ENCODE measurements at places on chromosomes 4 and X.

- DNase-seq, result peak; percentile 32
These were observed 27.3 kb upstream of the JADE1 start for GRCh38 chr4:128782076-128782715.

DNA sequence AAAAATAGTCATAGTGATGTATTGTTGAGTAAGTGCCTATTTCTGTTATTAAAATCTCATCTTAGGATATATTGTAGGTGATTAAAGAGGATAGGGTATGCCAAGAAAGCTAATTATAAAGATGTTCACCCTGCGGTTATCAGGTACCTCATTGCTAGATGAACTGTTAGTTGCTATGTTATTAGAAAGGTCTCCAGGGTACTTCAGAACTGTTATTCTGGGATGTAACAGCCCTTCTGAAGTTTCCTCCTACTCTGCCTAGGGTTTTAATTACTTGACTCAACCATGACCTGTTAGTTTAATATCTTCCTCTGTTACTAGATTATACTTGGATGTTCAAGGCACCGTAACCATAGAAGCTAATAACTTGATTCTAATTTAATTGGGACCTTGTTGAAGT is 15.4 kb downstream of the TMPRSS11E start:
- no peak for DNase-seq

GRCh38 chr4:8582941-8583654 is 2.9 kb downstream of the GPR78 start:
- DNase-seq, result no peak

DNA sequence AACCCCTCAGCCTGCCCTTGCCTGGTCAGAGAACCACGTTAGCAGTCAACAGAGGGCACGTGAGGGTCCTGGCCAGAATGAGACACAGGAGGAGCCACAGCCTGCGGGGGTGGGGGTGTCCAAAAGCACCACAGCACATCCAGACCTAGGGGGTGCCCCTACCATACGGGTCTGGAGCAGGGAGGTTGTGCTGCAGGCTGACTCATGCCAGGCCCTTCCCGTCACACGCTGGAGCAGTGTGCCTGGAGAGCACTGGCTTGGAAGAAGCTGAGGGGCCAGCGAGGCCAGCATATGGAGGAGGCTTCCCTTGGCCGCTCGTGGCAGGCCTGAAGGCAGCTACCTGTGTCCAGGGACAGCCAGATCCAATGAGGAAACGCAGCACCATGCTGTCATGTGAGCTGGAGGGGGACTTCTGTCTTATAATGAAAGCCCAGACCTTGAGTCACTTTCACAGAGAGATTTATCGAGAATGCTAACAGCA is 1.5 kb upstream of the IRAK1 start:
- DNase-seq, result peak; percentile 45

DNA sequence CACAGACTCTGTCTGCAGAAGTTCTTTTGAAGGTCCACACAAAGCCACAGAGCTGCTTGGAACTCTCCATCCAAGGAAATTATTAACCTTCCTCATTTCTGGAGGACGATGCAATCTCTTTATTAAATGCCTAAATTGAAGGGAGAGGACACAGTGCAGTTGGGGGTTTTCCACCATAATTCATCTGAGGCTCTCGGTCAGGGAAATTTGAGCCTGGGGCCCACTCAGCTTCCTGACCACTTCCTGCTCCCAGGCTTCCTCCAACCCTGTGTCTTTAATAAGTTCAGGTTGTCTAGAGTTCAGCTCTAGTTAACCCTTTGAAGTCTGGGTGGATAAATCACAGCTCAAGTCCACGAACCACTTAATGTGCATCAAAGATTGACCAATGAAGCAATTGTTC is 58.5 kb downstream of the PRPS1 start:
- no peak for DNase-seq

DNA sequence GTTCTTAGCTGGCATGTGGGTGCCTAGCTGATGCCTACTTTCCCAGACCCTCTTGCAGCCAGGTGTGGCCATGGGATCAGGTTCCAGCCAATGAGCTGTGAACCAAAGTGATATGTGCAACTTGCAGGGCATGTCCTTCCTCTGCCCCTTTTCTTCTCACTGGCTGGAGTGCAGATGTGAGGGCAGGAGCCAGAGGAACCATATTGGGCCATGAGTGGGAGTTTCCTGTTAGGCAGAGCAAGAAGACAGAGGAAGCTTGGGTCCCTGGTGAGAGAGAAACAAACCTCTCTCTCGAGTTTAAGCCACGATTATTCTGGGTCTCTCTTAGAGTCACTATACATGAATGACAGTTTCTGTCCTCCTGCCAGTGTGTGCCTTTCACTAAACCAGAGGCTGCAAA is 120.4 kb upstream of the STX18 start:
- no peak for DNase-seq

- DNase-seq, result no peak
These were observed 85.6 kb downstream of the SLC39A8 start for GRCh38 chr4:102259702-102260101.

GRCh38 chr4:108372681-108373080 is 203.9 kb upstream of the LEF1 start:
- DNase-seq, result peak; percentile 14

DNA sequence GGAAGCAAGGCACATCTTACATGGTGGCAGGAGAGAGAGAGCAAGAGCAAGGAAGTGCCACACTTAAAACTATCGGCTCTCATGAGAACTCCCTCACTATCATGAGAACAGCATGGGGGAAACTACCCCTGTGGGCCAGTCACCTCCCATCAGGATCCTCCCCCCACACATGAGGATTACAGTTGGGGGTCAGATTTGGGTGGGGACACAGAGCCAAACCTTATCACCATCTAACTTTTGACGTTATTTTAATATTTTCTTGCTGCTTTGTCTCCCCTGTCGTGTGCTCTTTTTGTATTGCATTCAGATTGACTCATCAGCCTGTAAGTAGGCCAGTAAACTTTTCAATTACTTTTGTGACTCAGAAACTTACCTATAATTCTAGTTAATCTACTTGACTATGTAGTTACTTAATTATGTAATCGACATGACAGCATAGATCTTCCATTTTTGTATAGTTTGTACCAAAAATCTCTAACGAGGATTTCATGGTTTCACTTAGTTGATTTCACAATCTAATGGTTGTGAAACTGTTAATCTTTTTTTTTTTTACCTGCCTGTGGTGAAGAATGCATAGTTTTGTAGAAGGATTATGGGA is 18.3 kb downstream of the STIM2 start:
- no peak for DNase-seq

DNA sequence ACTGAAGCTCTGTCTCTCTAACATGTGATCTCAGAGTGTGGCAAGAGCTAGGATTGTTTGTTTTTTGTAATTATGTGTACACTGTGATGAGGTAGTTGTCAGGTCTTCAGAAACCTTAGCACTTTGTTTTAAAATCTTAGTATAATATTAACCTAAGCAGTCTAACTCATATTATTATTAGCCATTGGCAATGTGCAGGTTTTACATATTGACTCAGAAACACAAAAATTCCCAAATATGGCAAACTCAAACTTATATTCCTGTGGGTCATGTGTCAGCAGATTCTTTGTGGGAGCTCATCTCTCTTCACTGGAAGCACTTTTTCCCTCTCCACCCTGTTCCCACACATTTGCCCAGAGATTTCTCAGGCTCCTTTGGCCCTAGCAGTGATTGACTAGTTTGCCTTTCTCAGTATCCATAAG is 8.2 kb upstream of the PWWP3B start:
- DNase-seq, result no peak

DNA sequence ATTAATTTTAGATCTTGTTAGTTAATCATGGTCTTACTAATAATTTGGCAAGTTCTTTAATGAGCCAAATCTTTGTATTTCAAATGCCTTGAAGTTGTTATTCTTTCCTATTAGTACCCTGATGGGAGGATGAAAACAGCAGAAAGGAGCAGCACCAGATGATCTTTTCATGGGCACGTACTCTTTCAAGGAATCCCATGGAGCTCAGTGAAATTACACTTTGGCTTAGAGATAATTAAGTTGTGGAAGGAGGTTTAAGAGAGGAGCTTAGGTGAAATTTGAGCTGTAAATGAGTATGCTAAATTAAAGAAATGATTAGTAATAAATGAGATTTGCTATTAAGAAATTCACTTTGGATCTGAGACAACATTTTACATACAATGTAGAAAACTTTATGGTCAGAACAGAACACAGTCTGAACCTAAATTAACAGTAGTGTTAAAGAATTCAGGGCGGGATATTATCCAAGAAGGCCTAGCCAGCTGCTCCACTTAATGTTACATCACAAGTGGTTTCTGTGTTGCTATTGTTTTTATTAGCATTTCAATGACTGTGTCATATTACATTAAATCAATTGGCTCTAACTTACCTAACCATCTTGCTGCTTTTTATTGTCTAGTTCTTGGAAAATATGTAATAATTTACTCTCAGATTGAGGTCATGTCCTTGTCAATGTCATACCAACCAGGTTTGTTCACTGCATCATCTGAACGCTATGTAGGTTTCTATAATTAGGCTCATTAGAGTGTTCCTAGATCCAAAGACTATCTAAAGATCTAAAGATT is 3.9 kb downstream of the MTHFD2L start:
- DNase-seq, result no peak

DNA sequence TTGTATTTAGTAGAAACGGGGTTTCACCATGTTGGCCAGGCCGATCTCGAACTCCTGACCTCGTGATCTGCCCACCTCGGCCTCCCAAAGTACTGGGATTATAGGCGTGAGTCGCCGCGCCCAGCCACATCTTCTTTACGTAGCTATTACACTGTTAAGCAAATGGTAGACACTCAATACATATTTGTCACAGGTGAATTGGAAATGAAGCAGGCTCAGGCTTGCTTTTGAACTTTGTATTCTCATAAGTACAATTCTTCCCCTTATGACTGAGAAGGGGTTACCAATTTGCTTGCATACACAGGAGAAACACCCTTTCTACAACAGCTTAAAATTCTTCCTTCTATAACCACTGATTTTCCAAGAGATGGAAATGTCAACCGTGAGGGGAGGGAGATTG is 787 bp upstream of the SRPX2 start:
- no peak for DNase-seq

DNA sequence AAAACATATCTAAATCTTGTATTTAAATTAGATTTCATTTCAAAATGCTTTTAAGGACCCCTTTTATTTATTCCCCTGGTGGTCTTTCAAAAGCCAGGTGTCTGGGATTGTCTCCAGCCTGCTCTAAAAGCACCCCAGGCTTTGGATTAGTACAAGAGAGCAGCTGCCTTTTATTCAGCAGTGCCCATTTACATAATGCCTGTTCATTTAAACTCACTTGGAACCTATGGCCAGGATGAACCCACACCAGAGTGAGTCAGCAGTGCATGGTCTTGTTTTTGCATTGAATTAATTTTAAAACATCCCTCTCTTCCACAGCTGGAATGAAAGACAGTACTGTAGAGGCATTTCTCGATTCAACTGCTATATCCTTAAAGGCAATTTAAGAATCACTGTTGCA is 64.1 kb upstream of the TENM3 start:
- no peak for DNase-seq

DNA sequence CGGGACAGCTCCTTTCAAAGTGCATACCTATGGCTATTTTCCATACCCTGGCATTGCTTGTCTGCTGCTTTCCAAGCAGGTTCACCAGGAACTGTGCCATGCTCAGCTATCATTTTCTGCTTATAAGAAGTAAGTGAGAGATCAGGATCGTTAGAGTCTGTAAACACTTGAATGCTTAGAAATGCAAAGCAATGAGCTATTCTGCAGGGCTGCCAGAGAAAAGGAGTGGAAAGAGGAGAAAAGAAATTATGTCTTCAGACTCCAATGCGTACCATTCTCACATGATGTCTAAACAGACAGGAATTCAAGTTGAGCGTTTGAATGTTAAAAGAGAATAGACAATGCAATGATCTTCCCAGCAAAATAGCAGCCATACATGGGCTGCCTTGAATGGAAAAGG is 245.5 kb upstream of the SLC7A11 start:
- no peak for DNase-seq

GRCh38 chr4:82382751-82383150 is 9.0 kb upstream of the HNRNPD start:
- DNase-seq, result no peak

DNA sequence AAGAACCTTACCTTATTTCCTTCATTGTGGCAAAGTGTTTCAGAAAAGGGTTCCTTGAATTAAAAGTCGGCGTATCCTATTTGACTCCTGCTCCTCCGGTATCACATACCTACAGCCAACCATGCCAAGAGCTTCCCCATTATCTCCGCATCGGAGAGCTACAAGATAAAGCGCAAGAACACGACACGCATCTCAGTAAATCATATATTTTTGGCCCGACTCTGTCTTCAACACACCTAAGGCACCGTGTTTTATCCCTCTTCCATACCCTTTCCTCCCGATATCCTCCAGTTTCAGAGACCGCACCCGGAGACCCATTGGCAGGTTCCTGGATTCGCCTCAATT is 497 bp upstream of the THAP9 start:
- DNase-seq, result no peak

- no peak for DNase-seq
These were observed 334.5 kb downstream of the GALNTL6 start for GRCh38 chr4:172147687-172148086.

GRCh38 chr4:24588216-24588954 is 4.0 kb upstream of the DHX15 start:
- no peak for DNase-seq

GRCh38 chr4:47194036-47194737 is 162.8 kb downstream of the GABRB1 start:
- no peak for DNase-seq

DNA sequence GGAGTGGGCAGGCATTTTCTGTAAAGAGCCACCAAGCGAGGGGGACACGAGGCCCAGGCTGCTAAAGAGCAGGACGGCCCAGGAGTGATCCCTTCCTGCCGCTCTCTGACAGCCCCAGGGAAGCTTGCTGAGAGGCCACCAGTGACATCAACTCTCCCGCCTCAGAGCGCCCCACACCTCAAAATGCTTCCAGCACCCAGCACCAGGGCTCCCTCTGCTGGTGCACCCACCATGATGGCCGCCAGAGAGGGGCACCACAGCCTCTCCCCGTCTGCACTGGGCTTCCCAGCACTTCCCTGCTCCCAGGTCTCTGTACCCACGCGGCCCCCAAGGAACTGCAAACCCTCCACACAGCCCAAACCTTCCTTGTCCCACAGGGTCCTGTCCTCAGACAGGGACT is 40.4 kb downstream of the GAK start:
- peak; percentile 33 for DNase-seq

DNA sequence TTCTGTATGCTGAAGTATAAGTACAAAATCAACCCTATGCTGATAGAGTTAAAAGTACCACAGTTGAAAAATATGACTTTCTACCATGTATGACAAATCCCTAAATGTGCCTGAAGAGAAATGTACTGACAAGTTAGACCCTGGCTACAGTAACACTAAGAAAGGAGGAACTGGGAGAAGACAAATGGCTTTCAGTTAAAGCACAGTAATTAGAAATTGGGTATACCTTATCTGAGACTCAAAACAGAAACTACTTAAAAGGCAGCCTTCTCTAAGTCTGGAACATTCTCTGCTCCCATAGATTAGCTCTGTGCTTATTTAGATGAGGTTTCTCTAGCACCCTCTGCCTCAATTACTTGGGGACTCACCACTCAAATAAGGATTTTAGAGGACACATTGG is 189.1 kb downstream of the GPC3 start:
- DNase-seq, result no peak

GRCh38 chr4:100836929-100837328 is 319.1 kb upstream of the EMCN start:
- no peak for DNase-seq
